Adrenal gland (tissue), 19 donors: ENCODE measurements at places on chromosomes 7 and 10. TPM values are rescaled to one million over a fixed set of nuclear protein-coding genes. Genes with fewer than 3 reads are reported as not detected.
A peak's percentile ranks its signal among the peaks of the same experiment; 100 is the strongest.

DNA sequence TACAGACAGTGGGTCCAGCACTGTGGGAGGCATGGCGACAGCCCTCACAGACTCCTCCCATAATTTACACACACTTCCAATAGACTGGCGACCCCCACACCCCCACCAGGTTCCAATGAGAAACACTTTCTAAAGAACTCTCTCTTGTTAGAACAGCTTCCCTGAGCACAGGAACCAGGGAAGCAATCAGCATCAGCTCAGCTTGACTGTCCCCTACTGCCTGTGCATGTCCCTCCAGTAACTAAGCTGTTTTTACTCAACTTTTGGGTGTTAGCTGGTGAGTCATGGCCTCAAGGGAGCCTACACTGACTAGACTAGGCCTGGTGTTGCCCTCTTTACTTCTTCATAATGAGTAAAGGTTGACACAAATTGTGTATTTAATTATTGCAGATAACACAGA lies 32.6 kb upstream of the HERPUD2 start:
- H3K4me3 ChIP-seq, result no peak overlapping the region
- H3K4me1 ChIP-seq, result peaks cover 8% of the 10 kb centered on the region
- H3K27me3 ChIP-seq, result no peaks in the 10 kb centered on the region
- H3K27ac ChIP-seq, result no peak overlapping the region

DNA sequence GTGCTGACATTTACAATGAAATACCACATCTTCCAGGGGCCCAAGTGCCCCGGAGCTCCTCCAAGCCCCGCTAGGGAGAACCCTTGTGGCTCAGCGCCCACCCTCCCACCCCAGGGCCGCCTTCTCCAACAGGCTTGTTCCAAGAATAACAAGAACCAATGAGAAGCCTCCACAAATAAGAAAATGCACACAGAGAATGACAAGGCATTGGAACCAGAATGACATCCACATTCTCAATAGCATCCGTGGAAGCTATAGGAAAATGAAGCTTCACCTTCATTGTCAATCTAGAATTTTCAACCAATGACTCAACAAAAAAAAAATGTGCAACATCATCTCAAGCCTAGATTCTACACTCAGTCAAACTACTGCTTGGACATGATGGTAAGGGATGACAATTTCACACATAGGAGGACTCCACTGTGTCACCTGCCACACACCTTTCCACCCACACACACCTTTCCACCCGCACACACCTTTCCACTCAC lies 50.4 kb upstream of the PPP2R2D start:
- H3K4me3 ChIP-seq, result no peak overlapping the region
- H3K27ac ChIP-seq, result no peak overlapping the region
- DNase-seq, result no peak
- no peaks in the 10 kb centered on the region for H3K4me1 ChIP-seq

- no peaks in the 10 kb centered on the region for H3K27me3 ChIP-seq
- H3K4me1 ChIP-seq, result peaks cover 7% of the 10 kb centered on the region
- H3K4me3 ChIP-seq, result no peak overlapping the region
Observed at GRCh38 chr7:48245751-48246472, 74.7 kb downstream of the ABCA13 start.

GRCh38 chr7:134134004-134134403 lies 6.9 kb downstream of the LRGUK start:
- DNase-seq, result no peak
- H3K4me3 ChIP-seq, result no peak overlapping the region
- no peaks in the 10 kb centered on the region for H3K27me3 ChIP-seq
- no peaks in the 10 kb centered on the region for H3K4me1 ChIP-seq
- no peaks in the 10 kb centered on the region for H3K36me3 ChIP-seq

DNA sequence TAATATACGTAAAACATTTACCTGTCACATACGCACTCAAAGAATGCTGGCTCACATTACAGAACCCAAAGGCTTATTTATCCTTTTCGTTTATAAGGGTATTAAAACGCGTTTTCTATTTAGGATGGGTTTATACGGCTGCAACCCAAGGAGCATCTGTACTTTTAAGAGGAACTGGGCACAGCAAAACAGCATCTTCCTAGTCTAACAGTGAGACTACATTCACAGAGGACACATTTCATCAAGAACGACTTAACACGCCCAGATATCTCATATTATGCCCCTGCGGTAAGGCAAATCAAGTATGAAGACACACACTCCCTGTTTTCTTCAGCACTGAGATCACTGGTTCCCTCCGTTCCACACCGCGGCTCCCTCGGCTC lies 533 bp upstream of the DMTF1 start:
- DNase-seq, result no peak
- H3K4me3 ChIP-seq, result peak overlapping the region; percentile 94
- H3K27me3 ChIP-seq, result no peaks in the 10 kb centered on the region
- H3K4me1 ChIP-seq, result peaks cover 40% of the 10 kb centered on the region

DNA sequence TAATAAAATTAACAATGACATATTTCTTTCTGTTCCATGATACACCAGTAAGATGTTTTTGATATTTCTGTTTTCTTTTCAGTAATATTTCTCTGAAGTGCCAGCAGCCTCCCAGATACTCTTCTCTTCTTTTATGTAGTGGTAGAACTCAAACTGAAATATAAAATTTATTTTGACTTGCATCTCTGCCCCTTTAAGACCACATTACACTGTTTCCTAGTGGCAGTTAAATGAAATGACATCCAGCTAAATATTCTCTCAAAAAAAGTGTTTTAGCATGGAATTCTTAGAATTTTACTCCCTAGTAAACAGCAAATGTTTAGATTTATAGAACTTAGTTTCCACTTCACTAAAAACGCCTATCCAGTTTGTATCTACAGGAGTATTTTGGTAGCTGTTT lies 237.2 kb upstream of the MTPN start:
- H3K4me3 ChIP-seq, result no peak overlapping the region
- no peak overlapping the region for H3K27ac ChIP-seq
- no peaks in the 10 kb centered on the region for H3K36me3 ChIP-seq
- no peaks in the 10 kb centered on the region for H3K4me1 ChIP-seq
- DNase-seq, result no peak
- no peaks in the 10 kb centered on the region for H3K27me3 ChIP-seq

GRCh38 chr10:75640381-75640780 lies 209.0 kb downstream of the LRMDA start:
- H3K4me1 ChIP-seq, result peaks cover 7% of the 10 kb centered on the region
- H3K27me3 ChIP-seq, result no peaks in the 10 kb centered on the region
- no peak overlapping the region for H3K4me3 ChIP-seq
- DNase-seq, result no peak

- H3K36me3 ChIP-seq, result no peaks in the 10 kb centered on the region
- H3K27ac ChIP-seq, result no peak overlapping the region
- DNase-seq, result peak; percentile 26
- no peak overlapping the region for H3K4me3 ChIP-seq
- H3K4me1 ChIP-seq, result peaks cover 7% of the 10 kb centered on the region
- no peaks in the 10 kb centered on the region for H3K27me3 ChIP-seq
Observed at GRCh38 chr7:151095828-151096475, 9.7 kb downstream of the AGAP3 start.

- H3K36me3 ChIP-seq, result no peaks in the 10 kb centered on the region
- H3K4me3 ChIP-seq, result no peak overlapping the region
- H3K27ac ChIP-seq, result no peak overlapping the region
- no peaks in the 10 kb centered on the region for H3K27me3 ChIP-seq
- DNase-seq, result no peak
Observed at GRCh38 chr7:111685349-111685748, 123.1 kb upstream of the IMMP2L start.

DNA sequence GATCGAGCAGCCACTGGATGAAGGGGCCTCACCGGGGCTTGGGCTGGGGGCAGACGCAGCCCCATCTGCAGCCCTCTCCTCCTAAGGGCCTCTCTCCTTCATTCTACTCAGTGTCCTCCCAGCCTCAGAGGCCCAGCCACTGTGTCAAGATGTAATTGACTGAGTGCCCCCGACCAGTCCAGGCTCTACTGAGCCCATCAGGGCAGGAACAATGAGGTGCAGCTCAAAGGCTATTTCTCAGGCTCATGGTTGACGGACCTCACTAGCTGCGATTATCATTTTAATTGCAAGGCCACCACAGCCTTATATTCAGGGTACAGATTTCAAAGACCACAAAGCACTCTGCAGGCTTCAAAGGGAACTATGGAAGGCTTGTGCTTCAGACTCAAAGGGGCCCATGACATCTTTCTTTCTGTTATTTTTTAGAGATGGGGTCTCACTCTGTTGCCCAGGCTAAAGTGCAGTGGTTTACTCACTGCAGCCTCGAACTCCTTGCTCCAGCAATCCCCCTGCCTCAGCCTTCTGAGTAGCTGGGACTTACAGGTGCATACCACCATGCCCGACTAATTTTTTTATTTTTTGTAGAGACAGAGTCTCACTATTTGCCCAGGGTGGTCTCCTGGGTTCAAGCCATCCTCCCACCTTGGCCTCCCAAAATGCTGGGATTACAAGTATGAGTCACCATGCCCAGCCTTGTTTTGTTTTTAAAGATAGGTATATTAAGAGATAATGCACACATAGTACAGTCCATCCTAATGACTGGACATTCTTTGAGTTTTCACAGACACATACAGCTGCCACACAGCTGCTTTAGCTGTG lies 23.7 kb downstream of the SLC29A3 start:
- no peaks in the 10 kb centered on the region for H3K27me3 ChIP-seq
- no peaks in the 10 kb centered on the region for H3K36me3 ChIP-seq
- no peaks in the 10 kb centered on the region for H3K4me1 ChIP-seq
- DNase-seq, result no peak

DNA sequence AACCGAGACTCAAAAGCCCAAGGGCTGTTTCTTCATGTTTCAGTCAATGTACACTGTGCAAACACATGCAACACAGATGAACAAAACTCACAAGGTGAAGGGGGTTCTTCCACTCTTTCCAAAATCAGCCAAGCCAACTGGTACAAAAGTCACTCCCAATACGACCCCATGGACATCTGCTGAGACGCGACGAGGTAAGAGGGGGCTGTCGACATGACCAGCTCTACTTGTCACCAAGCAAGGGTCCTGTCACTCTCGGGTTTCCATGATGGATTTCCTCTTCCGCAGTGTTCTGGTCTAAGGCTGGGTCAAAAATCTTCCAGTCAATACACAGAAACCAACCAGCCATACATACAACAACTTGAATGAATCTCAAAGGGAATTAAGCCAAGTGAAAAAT lies 37.8 kb downstream of the CTBP2 start:
- DNase-seq, result peak; percentile 5
- H3K27me3 ChIP-seq, result no peaks in the 10 kb centered on the region
- no peak overlapping the region for H3K27ac ChIP-seq
- peaks cover 48% of the 10 kb centered on the region for H3K4me1 ChIP-seq

The HHEX gene
- polyA plus RNA-seq, result 20.8 TPM

The CFAP69 gene
- polyA plus RNA-seq, result 2.7 TPM

The EIF4EBP2 gene
- 57.9 TPM for polyA plus RNA-seq

The SPDYE1 gene
- polyA plus RNA-seq, result not detected
